ENCODE measurements at places on chromosomes 12 and 14.

GRCh38 chr12:109900752-109901580, 892 bp downstream of the TCHP start:
- no peak for DNase-seq

DNA sequence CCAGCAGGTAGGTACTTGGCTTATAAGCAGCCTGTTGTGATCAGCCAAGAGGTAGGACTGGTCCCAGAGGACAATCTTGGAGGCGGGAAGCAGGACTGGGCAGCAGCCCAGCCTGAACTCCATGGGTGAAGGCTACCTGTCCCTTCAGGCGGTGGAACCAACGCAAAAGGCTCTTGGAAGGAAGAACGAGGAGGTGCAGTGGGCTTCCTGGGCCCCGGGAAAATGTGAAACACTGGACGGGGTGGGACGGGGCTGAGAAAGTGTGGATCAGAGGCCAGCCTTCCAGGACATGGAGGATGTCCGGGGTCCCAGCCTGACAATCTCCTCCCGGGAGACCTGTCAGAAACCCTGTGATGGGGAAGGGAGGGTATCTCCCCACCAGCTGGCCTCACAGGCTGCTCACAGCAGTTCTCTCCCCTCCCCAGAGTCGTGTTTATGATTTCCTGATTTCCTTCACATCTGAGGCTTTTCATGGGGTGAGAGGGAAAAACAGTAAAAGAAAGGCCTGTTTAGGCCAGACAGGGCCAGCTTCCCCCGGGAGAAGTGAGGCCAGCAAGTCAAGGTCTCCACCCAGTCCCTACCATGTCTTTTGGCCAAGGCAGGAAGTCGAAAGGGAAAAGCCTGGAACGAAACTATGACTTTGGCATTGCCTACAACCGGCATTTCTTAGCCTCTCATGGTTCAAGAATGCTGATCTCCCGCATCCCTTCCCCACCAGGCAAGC, 11.3 kb downstream of the CMKLR1 start:
- no peak for DNase-seq

DNA sequence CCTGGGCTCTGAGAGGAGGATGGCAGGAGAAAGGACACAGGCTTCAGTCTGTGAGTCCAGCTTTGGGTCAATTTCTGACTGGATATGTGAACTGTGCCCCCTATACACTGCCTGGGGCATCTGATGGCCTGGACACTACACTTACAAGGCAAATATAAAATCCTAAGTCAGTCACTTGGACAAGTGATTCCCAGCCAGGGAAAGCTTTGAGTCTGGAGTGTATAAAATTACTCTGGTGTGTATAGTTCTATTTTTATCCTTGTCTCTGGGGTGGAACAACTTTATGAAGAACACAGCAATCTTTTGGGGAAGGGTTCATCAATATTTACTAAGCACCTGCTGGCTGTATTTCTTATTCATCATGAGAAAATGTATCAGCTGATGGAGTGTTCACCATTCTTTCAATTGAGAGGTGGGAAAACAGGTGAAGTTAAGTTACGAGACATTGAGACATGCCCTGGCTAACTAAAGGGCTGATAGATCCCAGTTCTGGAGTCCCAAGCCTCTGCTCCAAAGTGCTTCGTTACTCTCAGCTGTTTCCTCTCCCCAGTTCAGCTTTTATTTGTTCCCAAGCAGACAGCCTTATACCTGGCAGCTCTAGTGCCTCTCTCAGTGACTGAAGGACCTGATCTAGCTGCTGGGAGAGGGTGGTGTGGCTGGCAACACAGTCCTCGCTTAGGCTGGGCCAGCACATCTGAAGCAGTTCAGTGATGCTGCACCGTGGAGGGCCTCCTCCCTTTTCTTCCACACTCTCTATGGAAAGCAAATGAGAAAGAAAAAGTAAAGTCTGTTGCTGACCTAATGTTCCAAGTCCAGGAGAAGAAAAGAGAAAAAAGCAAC, 30.9 kb downstream of the ZFYVE26 start:
- no peak for DNase-seq

- DNase-seq, result no peak
Observed at GRCh38 chr12:51126297-51126696, 42.9 kb upstream of the CSRNP2 start.

GRCh38 chr12:111011999-111012600, 91.7 kb upstream of the MYL2 start:
- no peak for DNase-seq

- no peak for DNase-seq
Observed at GRCh38 chr14:39755269-39755878, 323.1 kb upstream of the FBXO33 start.
